Activated T-cell treated with anti-CD3 and anti-CD28 coated beads for 48 hours (primary cell): ENCODE measurements at places on chromosomes 3 and 15.

DNA sequence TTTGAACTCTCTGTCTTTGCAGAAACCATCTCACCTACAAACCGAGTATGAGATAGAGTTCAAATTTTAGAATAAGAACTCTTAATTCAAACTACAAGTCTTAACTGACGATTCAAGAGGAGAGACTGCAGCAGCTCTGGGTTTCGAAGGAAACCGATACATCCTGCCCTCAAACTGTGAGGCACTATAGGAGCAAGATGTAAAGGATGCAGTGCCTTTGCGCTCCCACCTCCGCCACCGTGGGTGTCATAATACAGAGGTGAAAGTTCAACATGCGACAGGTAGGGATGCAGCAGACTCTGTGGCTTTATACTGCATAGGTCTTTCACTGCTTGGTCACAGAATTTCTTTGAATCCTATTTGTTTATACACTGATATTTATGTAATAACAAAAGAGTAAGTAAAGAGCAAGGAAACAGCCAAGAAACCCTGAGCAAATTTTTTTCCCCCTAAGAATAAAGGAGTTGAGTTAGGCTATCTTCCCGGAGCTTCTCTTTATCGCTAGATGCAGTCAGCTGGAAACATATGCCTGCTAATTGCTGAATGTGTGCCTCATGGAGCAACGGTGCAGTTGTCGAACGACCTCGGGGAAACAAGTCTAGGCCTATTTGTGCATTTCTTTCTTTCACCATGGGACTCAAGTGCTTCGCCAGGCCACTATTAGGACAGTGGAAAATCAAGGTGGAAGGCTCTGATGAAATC, 1097.6 kb upstream of the CFAP20DC start:
- DNase-seq, result no peak

GRCh38 chr3:36220173-36220572, 160.1 kb upstream of the STAC start:
- no peak for DNase-seq

DNA sequence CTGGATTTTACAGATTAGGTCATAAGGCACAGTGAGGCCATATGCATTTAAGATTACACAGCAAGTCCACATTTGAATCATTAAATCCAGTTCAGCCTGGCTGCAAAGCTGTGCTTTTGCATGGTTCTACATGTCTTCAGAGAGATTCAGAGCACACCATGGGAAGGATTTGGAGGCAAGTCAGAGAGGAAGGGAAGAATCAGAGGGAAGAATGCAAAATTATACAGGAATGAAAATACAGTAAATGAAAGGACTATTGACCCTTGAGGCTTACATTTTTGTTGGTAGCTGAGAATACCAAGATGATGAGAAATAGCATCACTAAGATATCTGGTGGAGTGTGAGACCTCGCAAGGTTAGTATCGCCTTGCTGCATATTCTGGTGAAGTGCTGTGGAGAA, 13.9 kb downstream of the FILIP1L start:
- DNase-seq, result no peak

DNA sequence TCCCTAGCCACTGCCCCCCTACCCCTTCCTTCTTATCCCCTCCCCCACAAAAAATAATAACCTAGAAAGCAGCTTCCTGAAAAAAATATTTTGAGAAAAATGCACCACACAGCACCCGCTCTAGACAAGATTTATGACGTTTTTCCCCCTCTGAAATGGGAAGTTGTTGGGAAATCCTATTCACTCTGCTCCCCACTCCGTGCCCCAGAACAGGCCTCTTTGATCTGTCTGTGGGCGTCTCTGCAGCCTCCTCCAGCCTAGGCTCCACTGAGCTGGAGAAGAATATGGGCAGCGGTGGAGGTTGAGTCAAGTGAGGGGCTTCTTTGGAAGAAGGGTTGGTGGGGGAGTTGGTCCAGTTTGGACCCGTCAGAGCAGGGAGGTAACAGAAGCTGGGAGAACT, 28.5 kb upstream of the POLG start:
- no peak for DNase-seq

- no peak for DNase-seq
These were observed 27.9 kb upstream of the SLC12A8 start for GRCh38 chr3:125240496-125240895.
